GM04503 (cell line): ENCODE measurements at places on chromosomes 13 and 19.

- DNase-seq, result no peak
These were observed 62.6 kb downstream of the UFM1 start for GRCh38 chr13:38412266-38412665.

- DNase-seq, result no peak
These were observed 16.4 kb upstream of the GPR32 start for GRCh38 chr19:50753879-50754278.

DNA sequence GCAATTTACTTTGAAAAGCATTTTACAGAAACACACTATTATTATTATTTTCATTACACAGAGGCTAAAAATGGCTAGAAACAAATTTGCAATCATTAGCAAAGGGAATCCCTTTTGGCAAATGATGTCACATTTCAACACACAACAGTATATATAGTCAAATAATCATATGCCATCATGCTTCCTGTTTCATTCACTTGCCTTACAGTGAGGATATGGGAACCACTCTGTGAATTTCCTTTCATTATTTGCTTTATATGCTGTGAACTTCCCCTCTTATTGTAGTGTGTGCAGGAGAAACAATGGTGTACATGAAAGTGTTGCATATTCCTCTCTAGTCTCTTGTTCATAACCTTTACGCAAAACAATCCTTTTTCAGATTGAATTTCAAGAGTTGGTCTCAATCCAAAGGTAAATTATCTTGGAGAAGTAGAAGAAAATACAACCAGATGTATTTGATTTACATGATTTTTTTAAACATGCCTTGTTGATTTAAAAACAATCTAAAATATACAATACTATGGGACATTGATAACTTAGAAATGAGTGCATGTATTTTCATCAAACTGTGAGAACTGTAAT is 657.3 kb downstream of the EFNB2 start:
- DNase-seq, result no peak

GRCh38 chr19:56477429-56478338 is 539 bp upstream of the ZNF667 start:
- DNase-seq, result peak; percentile 68

- DNase-seq, result no peak
These were observed 362.8 kb downstream of the NALCN start for GRCh38 chr13:101053301-101054093.

GRCh38 chr19:52234406-52234805 is 35.0 kb upstream of the ZNF766 start:
- no peak for DNase-seq

DNA sequence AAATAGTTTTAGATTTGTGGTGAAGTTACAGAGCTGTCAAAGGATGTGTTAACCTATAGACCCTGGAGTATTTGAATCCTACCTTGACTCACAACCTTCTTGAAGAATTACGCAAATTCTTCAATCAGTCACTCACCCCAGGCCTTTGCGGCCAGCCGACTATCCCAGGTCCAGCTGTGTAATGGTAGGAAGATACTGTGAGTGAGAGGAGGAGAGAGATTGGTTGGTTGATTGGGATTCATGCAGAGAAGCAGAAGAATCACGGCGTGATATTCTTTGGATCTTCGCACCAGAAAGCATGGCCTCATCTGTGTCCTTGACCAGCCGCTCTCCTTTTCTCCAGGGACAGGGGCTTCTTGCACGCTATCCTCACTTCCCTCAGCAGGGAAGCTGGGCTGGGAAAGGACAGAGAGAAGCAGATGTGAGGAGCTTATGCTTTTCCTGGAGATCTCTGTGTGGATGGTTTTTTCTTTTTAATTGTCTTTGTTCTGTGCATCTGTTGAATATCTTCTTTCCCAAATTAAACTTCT is 249.1 kb downstream of the GGACT start:
- no peak for DNase-seq

- DNase-seq, result no peak
These were observed 232.0 kb downstream of the B3GLCT start for GRCh38 chr13:31431722-31432137.

GRCh38 chr13:37226971-37227370 is 121.5 kb upstream of the CSNK1A1L start:
- no peak for DNase-seq

DNA sequence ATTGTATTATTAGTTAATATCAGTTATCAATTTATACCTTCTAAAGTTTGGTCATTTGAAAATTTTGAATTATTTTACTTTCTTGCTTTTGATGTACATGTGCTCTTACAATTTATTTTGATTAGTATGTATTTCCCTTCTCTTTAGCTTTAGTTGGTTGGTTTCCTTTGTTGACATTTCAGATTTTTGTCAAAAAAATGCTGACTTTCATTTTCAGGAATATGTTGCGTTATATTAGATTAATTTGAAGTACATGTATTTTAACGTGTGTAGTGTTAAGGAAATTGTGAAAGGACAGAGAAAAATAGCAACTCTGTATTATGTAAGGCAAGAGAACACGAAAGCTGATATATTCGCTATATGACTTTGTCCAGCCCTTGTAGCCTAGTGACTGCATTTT is 342.9 kb upstream of the SLITRK6 start:
- no peak for DNase-seq

DNA sequence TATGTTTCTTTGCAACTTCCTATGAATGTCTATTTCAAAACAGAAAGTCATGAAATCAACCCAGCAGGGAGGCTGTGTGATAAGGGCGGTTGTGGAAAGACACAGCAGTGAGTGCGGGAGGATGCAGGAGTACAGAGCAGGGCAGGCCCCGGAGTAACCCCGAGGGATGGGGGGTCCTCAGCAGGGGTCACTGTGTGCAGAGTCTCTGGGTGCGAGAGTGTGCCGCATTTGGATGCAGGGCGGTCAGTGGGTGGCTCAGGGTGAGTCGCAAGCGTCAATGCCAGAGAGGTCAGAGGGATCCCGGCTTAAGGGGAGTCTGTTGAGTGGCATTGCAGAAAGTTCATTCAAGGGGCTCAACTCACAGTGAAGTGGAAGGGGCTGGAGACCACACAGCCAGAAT is 147.8 kb downstream of the STK24 start:
- no peak for DNase-seq

DNA sequence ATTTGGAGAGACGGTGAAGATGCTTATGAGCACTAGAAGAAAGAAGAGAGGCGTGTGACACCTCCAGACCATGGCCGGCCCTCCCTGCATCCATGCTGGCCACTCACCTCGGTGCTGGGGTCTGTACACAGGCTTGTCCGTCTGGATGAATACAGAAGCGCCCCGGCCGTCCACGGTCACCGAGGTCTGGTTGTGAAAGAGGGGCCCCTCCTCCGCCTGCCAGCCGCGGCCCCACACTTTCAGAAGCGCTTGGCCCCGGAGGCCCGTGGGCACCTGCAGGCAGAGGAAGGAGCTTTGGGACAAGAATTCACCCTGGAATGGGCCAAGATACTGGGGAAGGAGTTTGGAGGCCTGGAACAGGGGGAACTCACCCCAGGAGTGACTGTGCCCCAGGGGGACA is 15.1 kb downstream of the CPAMD8 start:
- DNase-seq, result no peak

- DNase-seq, result no peak
These were observed 83.4 kb downstream of the SIPA1L3 start for GRCh38 chr19:37990362-37990761.

DNA sequence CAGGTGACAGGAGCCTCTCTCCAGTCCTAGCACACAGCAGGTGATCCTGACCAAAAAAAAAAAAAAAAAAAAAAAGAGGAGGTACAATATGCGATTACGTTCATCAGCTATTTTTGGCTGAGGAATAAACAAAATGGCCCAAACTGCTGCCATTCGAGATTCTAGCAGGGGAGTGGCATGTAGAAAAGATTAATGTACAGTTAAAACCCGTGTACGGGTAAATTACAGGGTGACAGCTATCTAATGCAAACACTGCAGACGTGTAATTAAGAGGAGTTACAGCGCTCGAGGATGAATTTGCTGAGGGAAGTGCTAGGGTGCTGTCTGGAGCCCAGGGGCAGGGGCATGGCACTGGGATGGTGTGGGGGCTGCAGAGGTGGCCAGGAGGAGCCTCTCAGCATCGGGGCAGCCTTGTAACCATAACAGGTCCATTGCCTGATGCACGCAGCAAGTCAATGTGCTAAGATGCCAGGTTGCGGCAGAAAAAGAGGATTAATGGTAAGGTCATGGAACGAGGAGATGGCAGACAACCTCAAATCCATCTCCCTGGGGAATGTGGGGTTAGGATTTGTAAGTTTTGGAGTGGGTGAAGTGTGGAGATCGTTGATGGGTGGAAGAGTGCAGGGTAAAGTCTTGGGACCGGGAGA is 17.4 kb downstream of the CHST8 start:
- DNase-seq, result no peak

- DNase-seq, result no peak
These were observed 22.6 kb downstream of the ATP8B3 start for GRCh38 chr19:1789261-1790041.

GRCh38 chr13:73142071-73142470 is 83.3 kb downstream of the KLF5 start:
- DNase-seq, result no peak

- peak; percentile 75 for DNase-seq
These were observed 49.0 kb downstream of the BRD4 start for GRCh38 chr19:15283141-15283883.

DNA sequence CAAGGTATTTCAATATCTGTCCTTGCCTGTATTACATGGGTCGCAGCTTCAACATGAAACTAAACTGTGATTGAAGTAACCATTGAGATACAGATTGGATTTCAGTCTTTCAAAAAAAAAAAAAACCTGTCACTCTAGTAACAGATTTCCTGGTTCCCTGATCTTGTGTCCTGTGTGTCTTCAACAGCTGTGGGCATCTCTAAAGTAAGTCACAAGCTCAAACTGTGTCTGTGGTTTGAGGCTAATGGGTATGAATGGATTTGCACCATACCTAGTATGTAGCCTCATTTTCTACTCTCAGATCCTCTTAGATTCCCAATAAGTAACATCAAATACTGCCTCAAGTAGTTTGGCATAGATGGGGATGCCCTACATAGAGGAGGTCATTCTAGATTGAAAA is 300.1 kb downstream of the COG6 start:
- no peak for DNase-seq

DNA sequence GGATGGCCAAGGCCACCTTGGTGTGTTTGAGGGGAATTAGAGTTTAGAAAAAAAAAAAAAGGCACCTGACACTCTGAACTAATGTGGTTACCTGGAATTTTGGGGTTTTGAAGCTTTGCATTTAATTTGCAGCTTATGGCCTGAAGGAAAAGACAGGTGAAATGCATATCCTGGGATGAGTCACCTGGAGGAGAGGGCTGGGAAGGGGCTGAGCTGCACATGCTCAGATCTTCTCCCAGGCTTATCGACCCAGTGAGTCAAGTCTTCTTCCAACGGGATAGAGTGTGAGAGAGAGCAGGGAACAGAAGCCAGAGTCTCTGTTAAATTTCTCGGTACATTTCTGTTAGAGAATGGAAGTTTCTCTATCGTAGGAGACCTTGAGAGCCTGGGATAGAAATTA is 29.7 kb upstream of the ALOX5AP start:
- DNase-seq, result no peak

DNA sequence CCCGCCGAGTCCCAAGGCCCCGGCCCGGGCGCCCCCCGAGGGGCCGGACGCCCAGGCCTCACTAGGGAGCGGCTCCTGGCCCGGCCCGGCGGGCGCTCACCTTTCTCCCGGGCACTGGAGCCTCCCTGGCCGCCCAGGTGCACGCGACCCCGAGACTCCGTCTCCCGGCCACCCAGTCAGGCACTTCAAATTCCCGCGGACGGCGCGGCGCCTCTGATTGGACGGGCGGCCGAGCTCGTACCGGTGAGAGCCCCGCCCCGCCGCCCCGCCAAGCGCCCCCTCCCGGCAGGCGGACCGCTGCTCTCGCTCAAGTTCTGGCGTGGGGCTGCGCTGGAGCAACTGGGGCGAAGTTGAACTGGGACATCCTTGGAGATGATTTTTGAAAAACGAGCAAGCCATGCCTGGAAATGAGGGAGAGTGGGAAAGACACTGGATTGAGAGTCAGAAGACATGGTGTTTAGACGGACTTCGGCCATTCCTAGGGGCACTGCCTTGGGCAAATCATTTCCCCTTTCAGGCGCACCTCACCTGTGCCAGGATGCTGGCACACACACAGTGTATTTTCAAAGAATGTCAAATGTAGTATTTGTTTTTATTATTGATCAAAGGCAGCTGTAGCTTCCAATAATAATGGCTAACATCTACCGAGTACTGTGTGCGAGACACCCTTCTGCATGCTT is 485.3 kb downstream of the UQCRFS1 start:
- no peak for DNase-seq

- no peak for DNase-seq
These were observed 671.6 kb downstream of the PCDH9 start for GRCh38 chr13:66558506-66558905.

DNA sequence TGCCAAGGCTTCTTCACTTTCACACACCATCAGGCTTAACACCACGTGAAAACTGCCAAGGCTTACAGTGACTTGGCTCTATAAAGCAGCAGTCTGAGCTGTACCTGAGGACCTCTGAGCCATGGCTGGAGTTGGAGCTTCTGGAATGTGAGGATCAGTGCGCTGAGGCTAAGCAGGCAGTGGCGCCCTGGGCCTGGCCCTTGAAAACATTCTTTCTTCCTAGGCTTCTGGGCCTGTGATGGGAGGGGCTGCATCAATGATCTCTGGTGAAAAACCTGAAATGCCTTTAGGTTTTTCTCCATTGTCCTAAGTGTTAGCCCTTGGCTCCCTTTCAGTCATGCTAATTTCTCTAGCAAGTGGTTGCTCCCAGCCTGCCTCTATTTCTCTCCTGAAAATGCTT is 192.5 kb upstream of the PCDH20 start:
- no peak for DNase-seq

DNA sequence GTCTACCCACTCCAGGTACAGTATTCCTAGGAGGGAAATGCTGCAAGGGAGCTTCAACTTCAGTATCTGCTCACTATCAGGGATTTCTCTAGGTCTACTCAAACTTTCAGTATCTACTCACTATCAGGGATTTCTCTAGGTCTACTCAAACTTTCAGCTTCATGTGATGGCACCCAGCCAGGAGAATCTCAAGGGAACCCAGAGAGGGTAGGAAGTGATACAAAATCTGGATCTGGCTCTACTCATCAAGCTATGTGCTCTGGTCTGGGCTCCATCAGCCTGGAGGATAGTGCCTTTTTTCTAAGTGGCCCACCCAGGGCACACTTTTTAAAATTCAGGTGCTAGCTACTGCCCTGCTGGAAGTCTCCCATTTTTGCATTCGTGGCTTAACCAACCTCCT is 52.3 kb upstream of the FNDC3A start:
- no peak for DNase-seq

DNA sequence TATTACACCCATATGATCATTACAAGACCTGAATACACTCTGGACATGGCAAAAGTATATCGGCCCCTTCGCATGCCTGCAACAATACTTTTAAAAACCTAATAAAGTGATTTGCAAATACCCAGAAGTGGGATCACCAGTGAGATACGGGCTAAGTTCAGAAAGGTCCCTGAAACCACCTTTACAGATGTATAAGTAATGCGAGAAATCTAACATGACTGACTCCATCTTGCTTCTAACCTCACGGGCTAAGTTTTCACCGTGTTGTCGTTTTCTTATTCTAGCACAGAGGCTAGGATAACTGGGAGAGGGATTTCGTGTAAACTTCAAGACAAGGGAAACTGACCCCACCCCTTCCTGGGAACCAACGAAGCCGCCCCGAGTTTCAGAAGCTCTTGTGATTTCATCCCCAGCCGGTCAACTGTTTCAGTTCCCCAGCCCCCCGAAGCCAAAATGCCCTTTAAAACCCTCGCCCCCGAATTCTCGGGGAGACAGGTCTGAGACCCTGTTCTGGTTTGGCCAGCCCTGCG is 703 bp downstream of the NEK3 start:
- DNase-seq, result no peak
